ENCODE measurements at places on chromosomes 3 and 15. TPM values are rescaled to one million over a fixed set of nuclear protein-coding genes. Genes with fewer than 3 reads are reported as not detected.

Gene CYP19A1
- total RNA-seq = 0.07 TPM

DNA sequence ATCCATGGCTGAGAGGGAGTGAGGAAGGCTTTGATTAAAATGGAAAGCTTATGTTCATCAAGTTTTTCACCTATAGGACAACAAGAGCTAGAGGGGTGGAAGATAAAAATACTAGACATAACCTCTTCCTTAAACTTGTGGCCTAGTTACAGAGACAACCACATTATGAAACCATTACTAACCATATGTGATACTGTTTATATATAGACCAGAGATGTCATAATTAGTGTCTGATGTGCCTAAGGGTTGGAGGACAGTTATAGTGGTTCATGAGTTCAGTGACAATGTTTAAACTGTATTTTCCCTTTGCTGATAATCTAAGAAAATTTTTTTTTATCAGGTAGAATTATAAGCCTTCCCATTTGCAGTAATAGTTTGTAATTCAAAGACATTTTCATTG lies 23.7 kb downstream of the PHLDB2 start:
- no peak for DNase-seq

DNA sequence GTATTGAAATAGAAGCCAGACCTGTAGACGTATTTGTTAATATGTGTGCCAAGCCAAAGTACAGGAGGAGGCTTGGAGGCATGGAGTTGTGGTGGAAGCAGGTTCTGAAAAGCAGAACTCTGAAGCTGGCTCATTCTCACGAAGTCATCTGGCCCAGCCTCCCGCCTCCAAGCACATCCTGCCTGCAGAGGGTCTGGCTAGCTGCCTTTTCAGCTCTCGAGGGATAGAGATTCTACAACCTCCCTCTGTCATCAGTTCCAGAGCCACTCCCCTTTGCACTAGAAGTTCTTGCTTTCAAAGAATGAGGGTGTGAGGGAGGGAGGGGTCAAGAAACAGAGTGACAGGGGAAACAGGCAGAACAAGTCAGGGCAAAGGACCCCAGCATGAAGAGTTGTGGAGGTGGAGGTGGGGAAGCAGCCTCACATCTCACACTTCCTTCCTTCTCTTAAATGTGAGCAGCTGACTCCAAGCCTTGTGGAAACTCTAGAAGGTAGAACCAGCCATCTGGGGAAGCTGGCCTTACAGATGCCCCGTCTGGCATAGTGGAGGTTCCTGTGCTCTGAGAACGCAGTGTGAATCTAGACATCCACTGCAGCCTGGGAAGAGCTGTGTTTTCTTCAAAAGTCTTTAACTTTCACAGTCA lies 95.3 kb downstream of the SLC49A4 start:
- no peak for DNase-seq

Gene SIAH2
- 44.5 TPM for total RNA-seq

Data from activated B cell treated with CpG ODN at 0.5 μM for 24 hours (primary cell).